ENCODE measurements at places on chromosomes 5 and 9.

- H3K27ac ChIP-seq, result no peak overlapping the region
- no peak overlapping the region for H3K4me3 ChIP-seq
- no peak for DNase-seq
- peaks cover 4% of the 10 kb centered on the region for H3K4me1 ChIP-seq
- H3K27me3 ChIP-seq, result no peaks in the 10 kb centered on the region
Observed at GRCh38 chr5:142117579-142118151, 9.1 kb downstream of the NDFIP1 start.

DNA sequence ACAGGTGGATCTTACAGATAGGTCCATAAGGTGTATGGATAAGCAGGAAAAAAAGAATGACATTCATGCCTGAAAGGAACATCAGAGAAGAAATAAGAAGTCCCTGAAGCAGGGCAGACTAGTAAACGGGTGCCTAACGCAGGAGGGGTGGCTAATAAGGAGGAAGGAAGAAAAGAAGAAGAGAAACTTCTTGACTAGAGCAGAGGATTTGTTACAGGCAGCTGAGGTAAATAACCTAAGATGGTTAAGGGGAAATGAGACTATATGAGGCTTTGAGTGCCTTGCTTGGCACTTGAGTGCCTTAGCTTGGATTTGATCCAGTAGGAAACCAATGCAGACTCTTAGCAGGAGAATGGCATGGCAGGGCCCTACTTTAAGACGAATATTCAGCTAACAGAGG, 313.5 kb upstream of the PDE4D start:
- DNase-seq, result no peak
- H3K27ac ChIP-seq, result no peak overlapping the region
- H3K4me3 ChIP-seq, result no peak overlapping the region
- peaks cover 4% of the 10 kb centered on the region for H3K4me1 ChIP-seq
- no peaks in the 10 kb centered on the region for H3K27me3 ChIP-seq
- no peaks in the 10 kb centered on the region for H3K36me3 ChIP-seq

GRCh38 chr9:2066312-2067273, 51.4 kb downstream of the SMARCA2 start:
- H3K27me3 ChIP-seq, result no peaks in the 10 kb centered on the region
- no peaks in the 10 kb centered on the region for H3K36me3 ChIP-seq
- H3K27ac ChIP-seq, result no peak overlapping the region
- DNase-seq, result no peak

DNA sequence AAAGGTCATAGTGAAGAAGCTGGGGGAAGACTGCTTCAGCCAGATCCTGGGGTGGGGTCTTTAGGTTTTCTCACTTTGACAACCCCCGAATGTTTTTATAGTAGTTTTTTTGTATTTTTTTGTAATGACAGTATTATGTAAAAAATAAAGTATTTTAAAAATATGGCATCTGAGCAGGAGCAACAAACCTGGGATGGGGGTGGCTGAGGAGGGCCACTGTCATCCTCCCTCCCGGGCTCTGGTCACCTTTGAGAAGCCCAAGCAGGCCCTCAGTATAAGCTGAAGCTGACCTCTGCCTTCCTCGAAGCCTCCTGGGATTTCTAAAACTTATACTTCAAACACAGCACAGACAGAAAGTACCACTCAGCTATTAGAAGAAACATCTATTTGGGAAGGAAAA, 8.7 kb downstream of the DNAJB5 start:
- H3K4me3 ChIP-seq, result no peak overlapping the region
- H3K27me3 ChIP-seq, result peaks cover 12% of the 10 kb centered on the region
- peak overlapping the region; percentile 12 for H3K27ac ChIP-seq
- no peak for DNase-seq
- H3K4me1 ChIP-seq, result peaks cover 20% of the 10 kb centered on the region

GRCh38 chr9:135523521-135524129, 2.4 kb downstream of the LCN1 start:
- no peak overlapping the region for H3K4me3 ChIP-seq
- H3K27me3 ChIP-seq, result peaks cover 9% of the 10 kb centered on the region
- H3K27ac ChIP-seq, result no peak overlapping the region
- H3K36me3 ChIP-seq, result peaks cover 8% of the 10 kb centered on the region

DNA sequence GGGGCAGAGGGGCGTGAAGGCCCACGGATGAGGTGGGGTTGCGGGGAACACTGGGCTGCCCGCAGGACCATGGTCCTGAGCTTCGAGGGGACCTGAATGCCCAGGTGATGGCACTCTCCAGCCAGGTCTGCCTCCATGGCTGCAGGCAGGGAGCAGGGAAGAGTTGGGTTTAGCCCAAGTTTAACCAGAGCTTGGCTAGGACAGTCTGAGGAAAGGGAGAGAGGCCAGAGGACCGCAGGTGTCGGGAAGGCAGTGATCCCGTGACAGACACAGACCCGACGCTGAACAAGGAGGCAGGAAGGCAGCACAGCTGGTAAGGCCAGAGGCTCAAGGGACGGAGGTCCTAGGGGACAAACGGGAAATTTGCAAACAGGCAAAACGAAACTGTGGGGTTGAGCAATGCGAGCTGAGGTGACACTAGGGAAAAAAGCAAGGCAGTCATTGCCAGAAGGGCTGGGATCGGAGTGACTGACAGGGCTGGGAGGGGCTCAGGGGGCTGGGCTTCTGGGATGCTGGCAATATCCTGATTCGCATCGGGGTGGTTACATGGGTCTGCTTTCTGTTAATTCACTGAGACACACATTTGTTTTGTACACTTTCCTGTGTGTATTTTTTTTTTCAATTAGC, 25.0 kb downstream of the ARPC5L start:
- no peak overlapping the region for H3K27ac ChIP-seq
- DNase-seq, result no peak
- H3K27me3 ChIP-seq, result peaks cover 7% of the 10 kb centered on the region
- H3K36me3 ChIP-seq, result peaks cover 5% of the 10 kb centered on the region

DNA sequence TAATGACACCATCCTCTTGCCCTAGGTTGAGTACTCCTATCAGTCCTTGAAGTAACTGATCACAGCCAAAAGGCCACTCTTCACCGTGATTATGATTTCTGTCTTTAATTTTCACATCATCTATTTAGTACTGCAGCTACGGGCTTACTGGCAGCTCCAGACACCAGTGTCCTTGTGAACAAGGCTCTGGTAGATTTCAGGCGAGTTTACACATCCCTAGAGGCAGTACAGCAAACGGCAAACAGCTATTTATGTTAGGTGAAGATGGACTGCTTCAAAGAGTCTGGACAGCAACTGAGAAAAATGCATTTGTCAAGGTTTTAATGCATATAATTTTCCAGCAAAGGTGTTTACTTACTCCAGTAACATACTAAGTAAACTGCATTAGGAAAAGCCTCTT, 396.9 kb downstream of the KDM4C start:
- peaks cover 4% of the 10 kb centered on the region for H3K27me3 ChIP-seq
- no peak overlapping the region for H3K4me3 ChIP-seq
- no peak overlapping the region for H3K27ac ChIP-seq
- peaks cover 13% of the 10 kb centered on the region for H3K4me1 ChIP-seq
- H3K36me3 ChIP-seq, result peaks cover under 1% of the 10 kb centered on the region

GRCh38 chr9:124054582-124055227, 43.1 kb downstream of the LHX2 start:
- peaks cover 3% of the 10 kb centered on the region for H3K27me3 ChIP-seq
- no peak overlapping the region for H3K27ac ChIP-seq
- peaks cover 6% of the 10 kb centered on the region for H3K36me3 ChIP-seq
- DNase-seq, result no peak

GRCh38 chr9:18910435-18910834, 122.6 kb downstream of the SAXO1 start:
- peaks cover 3% of the 10 kb centered on the region for H3K27me3 ChIP-seq
- DNase-seq, result no peak
- H3K27ac ChIP-seq, result no peak overlapping the region
- H3K4me3 ChIP-seq, result no peak overlapping the region

DNA sequence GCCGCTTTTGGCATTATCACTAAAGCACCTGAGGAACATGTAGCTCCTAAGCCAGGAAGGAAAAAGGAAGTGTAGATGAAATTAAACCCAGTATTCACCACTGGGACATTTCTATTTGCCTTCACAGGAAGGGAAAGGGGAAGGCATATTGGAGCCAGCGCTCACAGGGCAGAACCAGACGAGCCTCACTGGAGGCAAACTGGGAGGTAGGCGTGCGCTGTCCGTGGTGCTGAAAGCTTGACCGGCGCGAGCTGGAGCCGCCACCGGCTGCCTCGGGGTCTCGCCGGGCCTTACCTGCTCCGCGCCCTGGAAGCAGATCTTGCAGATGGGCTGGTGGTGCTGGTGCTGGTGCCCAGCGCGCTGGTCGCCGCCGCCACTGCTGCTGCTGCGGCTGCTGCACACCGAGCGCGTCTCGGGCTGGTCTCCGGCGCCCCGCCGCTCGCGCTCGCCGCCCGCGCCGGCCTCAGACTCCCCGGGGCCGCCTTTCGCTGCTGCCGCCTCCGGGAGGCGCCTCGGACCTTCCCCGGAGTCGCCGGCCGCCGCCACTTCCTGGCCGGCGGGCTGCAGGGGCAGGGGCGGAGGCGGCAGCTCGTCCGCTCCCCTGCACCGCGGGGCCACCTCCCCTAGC, 732 bp downstream of the MARCHF11 start:
- H3K27ac ChIP-seq, result no peak overlapping the region
- peak overlapping the region; percentile 82 for H3K4me3 ChIP-seq
- DNase-seq, result peak; percentile 70
- no peaks in the 10 kb centered on the region for H3K4me1 ChIP-seq
- H3K36me3 ChIP-seq, result no peaks in the 10 kb centered on the region

GRCh38 chr5:63164838-63165535, 586.4 kb downstream of the LRRC70 start:
- peaks cover 6% of the 10 kb centered on the region for H3K27me3 ChIP-seq
- H3K36me3 ChIP-seq, result no peaks in the 10 kb centered on the region
- H3K4me1 ChIP-seq, result peaks cover 71% of the 10 kb centered on the region
- DNase-seq, result no peak
- H3K4me3 ChIP-seq, result peak overlapping the region; percentile 44
- H3K27ac ChIP-seq, result peak overlapping the region; percentile 96

GRCh38 chr9:104258296-104259011, 164.3 kb downstream of the SMC2 start:
- H3K4me3 ChIP-seq, result no peak overlapping the region
- no peak for DNase-seq
- H3K27me3 ChIP-seq, result no peaks in the 10 kb centered on the region
- H3K36me3 ChIP-seq, result no peaks in the 10 kb centered on the region
- H3K4me1 ChIP-seq, result no peaks in the 10 kb centered on the region

DNA sequence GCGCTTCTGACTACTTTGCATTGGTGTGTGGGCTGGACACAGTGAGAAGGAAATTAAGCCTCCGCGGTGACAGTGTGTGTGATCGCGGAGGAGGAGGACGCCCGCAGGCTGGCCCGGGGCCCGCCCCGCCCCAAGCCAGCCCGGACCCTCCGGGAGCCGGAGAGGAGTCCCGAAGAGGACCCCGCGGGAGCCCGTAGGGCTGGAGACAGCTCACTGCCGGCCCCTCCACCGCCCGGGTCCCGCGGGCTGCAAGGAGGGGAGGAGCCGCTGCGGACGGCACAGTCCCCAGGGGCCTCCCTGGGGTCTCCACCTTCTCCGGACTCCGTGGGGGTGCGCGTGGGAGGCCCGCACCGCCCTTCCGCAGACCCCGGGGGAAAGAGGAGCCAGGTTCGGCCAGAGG, 146.4 kb upstream of the ERCC6L2 start:
- no peak for DNase-seq
- H3K4me3 ChIP-seq, result no peak overlapping the region
- H3K27me3 ChIP-seq, result no peaks in the 10 kb centered on the region
- no peaks in the 10 kb centered on the region for H3K36me3 ChIP-seq
- peaks cover 2% of the 10 kb centered on the region for H3K4me1 ChIP-seq

- no peak for DNase-seq
- H3K4me3 ChIP-seq, result no peak overlapping the region
- H3K36me3 ChIP-seq, result peaks cover 15% of the 10 kb centered on the region
- H3K27me3 ChIP-seq, result no peaks in the 10 kb centered on the region
- H3K27ac ChIP-seq, result no peak overlapping the region
- no peaks in the 10 kb centered on the region for H3K4me1 ChIP-seq
Observed at GRCh38 chr9:92036756-92037155, 78.5 kb downstream of the SPTLC1 start.

GRCh38 chr9:13719981-13720676, 440.6 kb upstream of the MPDZ start:
- H3K27me3 ChIP-seq, result no peaks in the 10 kb centered on the region
- DNase-seq, result no peak
- H3K36me3 ChIP-seq, result no peaks in the 10 kb centered on the region
- no peak overlapping the region for H3K27ac ChIP-seq

- H3K27ac ChIP-seq, result no peak overlapping the region
- no peaks in the 10 kb centered on the region for H3K36me3 ChIP-seq
- DNase-seq, result no peak
- no peaks in the 10 kb centered on the region for H3K4me1 ChIP-seq
- peaks cover 4% of the 10 kb centered on the region for H3K27me3 ChIP-seq
- H3K4me3 ChIP-seq, result no peak overlapping the region
Observed at GRCh38 chr5:7794823-7795222, 56.1 kb downstream of the CFAP90 start.

DNA sequence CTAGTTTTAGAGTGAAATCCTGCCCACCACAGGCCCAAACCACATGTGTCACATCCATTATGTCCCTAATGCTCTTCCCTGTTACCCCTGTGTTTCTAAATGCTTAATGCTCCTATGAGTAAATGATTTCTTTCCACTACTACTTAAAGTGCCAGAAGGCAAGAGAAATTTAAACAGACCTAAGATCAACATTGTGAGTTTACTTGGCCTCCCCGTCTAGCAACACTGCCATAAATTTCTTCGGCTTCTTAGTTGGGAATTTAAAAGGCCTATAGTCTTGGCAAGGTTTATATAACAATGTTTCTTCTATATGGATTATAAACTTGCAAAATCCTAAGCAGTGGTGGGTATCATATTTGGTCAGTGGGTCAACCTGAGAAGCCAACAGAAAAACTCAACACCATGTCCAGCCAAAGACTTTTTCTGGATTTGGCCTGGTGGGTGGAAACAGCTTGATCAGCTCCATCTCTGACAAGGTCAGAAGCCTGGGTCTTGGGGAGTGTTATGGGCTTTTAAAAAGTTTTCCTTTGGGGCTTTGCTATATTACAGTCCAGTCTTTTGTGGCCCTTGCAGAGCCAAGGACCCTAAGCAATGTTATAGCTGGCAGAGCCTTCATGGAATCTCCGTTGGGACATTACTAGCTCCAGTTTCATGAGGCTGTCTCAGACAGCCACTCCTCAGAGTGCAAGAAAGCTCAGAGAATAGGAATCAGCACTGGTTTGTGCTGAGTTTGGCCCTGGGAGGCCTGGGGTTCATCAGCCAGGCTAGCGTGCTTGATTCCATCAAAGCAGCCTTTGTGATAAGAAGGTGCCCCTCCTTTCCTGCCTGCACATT, 119.8 kb downstream of the PRDM6 start:
- H3K4me1 ChIP-seq, result no peaks in the 10 kb centered on the region
- H3K27me3 ChIP-seq, result peaks cover 3% of the 10 kb centered on the region
- H3K36me3 ChIP-seq, result no peaks in the 10 kb centered on the region
- no peak overlapping the region for H3K4me3 ChIP-seq

- peak; percentile 97 for DNase-seq
- H3K4me1 ChIP-seq, result peaks cover 25% of the 10 kb centered on the region
- H3K27ac ChIP-seq, result peak overlapping the region; percentile 85
- no peak overlapping the region for H3K4me3 ChIP-seq
Observed at GRCh38 chr5:139774980-139775661, 20.5 kb upstream of the PSD2 start.

GRCh38 chr5:96761618-96762017, 46.1 kb downstream of the ERAP1 start:
- no peak for DNase-seq
- no peaks in the 10 kb centered on the region for H3K27me3 ChIP-seq
- no peak overlapping the region for H3K27ac ChIP-seq
- H3K36me3 ChIP-seq, result no peaks in the 10 kb centered on the region
- H3K4me3 ChIP-seq, result no peak overlapping the region
